Mesendoderm (in vitro differentiated cells): ENCODE measurements at places on chromosomes 1 and 21.

DNA sequence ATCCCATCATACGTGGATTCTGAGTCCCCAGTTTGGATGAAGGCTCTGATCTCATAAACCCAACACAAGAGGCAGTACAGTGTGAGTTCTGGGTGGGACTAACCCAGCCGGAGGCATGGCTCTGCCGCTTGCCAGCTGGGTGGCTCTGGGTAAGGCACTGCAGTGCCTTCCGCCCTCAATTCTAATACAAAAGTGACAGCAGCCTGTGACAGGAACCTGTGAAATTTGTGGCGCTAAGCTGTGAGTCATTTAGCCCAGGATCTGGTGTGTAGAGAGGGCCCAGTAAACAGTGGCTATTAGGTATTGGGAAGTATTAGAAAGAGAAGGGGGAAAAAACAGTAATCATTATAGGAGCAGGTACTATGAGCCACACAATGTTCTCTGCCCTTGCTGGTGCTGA is 23.3 kb downstream of the HSPG2 start:
- no peak for DNase-seq

DNA sequence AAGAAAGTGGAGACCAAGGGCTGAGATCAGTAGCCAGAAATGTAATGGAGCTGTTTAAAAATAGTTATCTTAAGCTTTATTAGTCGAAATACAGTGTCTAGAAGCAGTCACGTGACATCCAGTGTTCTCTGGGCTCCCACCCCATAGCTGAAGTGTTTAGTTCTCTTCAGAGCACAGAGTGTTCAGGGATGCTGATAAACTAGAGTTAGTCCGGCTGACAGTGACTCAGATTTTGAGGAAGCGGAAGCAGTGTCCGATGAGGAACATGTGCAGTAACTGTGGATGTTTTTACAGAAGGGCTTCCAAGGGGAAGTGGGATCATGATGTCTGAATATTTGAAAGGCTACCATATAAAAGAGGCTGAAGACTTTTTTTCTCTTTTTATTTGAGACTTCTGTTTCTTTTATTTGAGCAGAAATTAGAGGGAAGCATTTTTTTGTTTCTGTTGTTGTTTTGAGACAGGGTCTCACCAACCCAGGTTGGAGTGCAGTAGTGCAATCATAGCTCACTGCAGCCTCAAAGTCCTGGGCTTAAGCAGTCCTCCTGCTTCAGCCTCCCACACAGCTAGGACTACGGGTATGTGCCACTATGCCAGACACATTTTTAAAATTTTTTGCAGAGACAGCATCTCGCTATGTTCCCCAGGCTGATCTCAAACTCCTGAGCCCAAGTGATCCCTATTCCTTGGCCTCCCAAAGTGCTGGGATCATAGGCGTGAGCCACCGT is 124.2 kb downstream of the GALNT2 start:
- DNase-seq, result no peak

DNA sequence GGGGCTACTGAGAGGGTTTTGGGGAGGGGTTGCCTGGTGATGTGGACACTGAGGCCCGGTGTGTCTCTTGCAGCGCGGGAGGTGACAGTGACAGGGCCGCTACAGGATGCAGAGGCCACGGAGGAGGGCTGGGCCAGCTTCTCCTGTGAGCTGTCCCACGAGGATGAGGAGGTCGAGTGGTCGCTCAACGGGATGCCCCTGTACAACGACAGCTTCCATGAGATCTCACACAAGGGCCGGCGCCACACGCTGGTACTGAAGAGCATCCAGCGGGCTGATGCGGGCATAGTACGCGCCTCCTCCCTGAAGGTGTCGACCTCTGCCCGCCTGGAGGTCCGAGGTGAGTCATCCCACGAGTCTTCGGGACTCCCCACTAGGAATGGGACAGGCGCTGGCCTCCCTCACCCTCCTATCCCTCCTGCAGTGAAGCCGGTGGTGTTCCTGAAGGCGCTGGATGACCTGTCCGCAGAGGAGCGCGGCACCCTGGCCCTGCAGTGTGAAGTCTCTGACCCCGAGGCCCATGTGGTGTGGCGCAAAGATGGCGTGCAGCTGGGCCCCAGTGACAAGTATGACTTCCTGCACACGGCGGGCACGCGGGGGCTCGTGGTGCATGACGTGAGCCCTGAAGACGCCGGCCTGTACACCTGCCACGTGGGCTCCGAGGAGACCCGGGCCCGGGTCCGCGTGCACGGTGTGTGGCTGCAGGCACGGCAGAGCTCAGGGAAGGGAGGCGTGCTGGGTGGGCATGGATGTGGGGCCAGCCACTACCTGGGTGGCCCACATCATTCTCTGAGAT is 72.5 kb downstream of the OBSCN start:
- DNase-seq, result no peak

DNA sequence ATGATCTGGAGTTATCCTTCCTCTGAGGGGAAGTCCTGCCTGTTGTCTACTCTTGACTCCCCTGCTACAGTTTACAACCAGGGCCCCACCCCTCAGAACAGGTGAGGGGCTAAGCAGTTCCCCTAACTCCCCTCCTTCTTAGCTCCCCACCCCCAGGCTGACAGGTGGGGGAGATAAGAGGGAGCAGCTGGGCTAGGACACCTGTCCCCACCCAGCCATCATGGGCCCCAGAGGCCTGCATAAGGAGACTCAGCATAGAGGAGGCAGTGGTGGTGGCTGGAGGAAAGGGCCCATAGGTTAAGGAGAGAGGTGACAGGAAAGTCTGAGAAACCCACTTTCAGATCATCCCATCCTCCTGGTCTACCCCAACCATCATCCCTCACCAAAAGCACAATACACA is 6.8 kb downstream of the MEF2D start:
- DNase-seq, result no peak

DNA sequence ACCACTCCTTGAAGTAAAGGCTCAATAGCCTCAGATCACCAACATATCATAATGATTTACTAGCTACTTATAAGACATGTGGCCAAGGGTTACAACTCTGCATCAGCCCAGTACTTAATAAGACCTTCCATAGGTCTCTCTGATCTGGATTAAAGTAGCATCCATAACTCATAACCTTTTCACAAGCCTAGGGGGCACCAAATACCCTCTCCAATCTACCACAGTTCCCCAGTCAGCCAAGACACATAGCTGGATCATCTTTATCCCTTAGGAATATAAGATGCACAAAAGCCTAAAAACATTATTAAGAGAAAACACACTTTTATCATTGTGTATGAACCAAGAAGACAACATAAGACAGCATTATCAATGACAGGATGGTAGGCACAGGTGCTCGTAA is 22.1 kb downstream of the SSX2IP start:
- peak; percentile 39 for DNase-seq

- peak; percentile 84 for DNase-seq
Measured at GRCh38 chr1:21659099-21659923, 9.8 kb downstream of the RAP1GAP start.

GRCh38 chr1:36320291-36320761 is 3.1 kb downstream of the EVA1B start:
- no peak for DNase-seq

DNA sequence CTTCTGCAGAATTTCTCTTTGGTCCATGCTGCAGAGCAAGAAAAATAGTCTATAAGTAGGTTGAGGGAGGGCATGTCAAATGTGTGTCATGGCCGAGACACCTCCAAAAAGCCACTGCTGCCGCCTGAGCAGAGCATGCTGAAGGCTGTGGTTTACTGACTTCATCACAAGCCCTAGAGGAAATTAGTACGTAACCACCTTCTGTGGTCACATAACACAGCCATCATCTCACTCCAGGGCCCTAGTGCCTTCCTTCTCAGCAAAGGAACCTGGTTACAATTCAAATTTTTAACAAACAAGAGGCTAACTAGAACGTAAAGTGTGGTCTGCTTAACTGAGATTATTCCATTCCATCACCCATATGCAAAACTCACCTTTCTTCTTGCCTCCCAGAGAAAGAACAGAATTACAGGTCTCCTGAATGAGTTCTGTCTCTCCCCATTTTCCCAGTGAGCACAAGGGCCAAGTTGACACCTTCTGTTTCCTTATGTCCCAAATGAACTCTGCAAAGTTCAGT is at the start of gene PTPN22:
Gene PTPN22 (minus strand): TSS at position 116 of the 517 bp plus-strand sequence.
- no peak for DNase-seq

GRCh38 chr1:34176830-34177603 is at the start of gene C1orf94:
Gene C1orf94 (plus strand): TSS chr1:34176907. CDS start chr1:34177790, 883 bp downstream.
- DNase-seq, result peak; percentile 59

GRCh38 chr1:17011092-17011438 is 663 bp downstream of the ATP13A2 start:
- DNase-seq, result peak; percentile 27

GRCh38 chr1:93715529-93716126 is 34.0 kb upstream of the BCAR3 start:
- peak; percentile 90 for DNase-seq

GRCh38 chr1:115527746-115528145 is 114.0 kb upstream of the VANGL1 start:
- no peak for DNase-seq

DNA sequence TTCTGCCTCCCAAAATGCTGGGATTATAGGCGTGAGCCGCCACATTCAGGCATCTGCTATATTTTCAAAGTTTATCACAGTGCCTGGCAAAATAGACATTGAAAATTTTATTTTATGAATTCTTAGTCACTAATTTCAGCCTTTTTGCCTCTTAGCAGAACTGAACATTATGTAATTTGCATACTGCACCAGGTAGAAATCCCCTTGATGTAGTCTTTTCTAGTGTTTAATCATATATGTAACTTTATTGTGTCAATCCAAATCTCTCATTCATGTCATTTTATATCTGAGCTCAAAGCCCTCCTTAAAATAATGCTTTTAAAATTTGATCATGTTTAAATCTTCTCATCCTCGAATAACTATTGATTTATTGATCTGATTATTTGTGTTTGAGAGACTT is 19.2 kb downstream of the WDTC1 start:
- DNase-seq, result no peak

- no peak for DNase-seq
Measured at GRCh38 chr1:83845437-83846071, 153.4 kb downstream of the TTLL7 start.

- no peak for DNase-seq
Measured at GRCh38 chr21:36188937-36189336, 32.3 kb downstream of the DOP1B start.

- DNase-seq, result no peak
Measured at GRCh38 chr1:152392909-152393308, 21.2 kb downstream of the CRNN start.

- no peak for DNase-seq
Measured at GRCh38 chr1:26941311-26941710, 19.0 kb downstream of the KDF1 start.

DNA sequence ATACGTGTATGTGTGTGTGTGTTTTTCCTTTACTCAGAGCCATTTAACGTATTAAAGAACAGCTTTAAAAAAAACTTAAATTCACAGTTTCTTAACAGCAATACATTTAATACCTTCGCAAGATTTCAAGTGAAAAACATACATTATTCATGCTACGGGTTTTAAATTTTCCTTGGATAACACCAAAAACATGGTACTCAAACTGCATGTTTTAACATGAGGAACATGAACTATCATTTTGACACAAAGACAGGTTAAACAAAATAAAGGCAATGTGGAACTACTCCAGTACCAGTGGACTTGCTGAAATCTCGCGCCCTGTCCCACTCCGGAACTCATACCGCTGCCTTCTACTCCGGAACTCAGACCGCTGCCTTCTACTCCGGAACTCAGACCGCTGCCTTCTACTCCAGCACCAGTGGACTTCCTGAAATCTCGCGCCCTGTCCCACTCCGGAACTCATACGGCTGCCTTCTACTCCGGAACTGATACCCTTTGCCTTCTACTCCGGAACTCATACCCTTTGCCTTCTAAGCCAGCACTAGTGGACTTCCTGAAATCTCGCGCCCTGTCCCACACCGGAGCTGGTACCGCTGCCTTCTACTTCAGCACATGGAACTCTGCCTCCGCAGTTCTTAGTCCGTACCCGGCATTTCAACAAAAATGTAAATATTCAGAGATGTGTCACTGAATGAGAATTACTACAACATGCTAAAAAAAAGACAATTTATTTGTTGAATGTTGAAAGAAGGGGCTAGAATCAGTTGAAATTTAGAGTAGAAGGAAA is 148.6 kb downstream of the NCAM2 start:
- DNase-seq, result no peak

GRCh38 chr21:36987845-36988244 is 18.7 kb upstream of the RIPPLY3 start:
- DNase-seq, result no peak

- no peak for DNase-seq
Measured at GRCh38 chr1:84159533-84160240, 15.6 kb downstream of the PRKACB start.

GRCh38 chr1:228304225-228304624 is 96.4 kb downstream of the OBSCN start:
- DNase-seq, result no peak

- no peak for DNase-seq
Measured at GRCh38 chr1:96388421-96389310, 332.9 kb upstream of the PTBP2 start.

- DNase-seq, result no peak
Measured at GRCh38 chr21:26093122-26093521, 77.4 kb downstream of the APP start.

GRCh38 chr1:198850196-198850595 is 211.4 kb downstream of the PTPRC start:
- no peak for DNase-seq

- DNase-seq, result no peak
Measured at GRCh38 chr21:24225431-24225830, 1381.8 kb downstream of the MRPL39 start.

GRCh38 chr21:23401278-23401677 is 2206.0 kb downstream of the MRPL39 start:
- peak; percentile 52 for DNase-seq

DNA sequence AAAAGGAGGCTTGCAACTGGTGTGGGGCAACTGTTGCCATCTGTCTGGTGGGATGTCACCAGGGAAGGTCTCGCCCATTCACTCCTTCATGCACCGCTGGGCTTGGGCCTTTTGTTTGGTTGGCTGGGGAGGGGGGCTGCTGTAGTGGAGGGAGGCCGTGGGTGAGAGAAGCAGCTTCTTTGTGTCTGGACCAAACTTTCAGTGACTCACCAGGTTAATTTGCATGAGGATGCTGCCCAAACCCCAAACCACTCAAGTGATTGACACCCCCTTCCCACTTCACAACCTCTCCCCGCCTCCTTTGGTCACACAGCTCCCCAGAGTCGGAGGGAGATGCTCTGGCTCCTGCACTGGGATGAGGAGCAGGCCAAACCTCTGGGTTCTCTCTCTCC is 19.7 kb downstream of the BTG2 start:
- peak; percentile 19 for DNase-seq

DNA sequence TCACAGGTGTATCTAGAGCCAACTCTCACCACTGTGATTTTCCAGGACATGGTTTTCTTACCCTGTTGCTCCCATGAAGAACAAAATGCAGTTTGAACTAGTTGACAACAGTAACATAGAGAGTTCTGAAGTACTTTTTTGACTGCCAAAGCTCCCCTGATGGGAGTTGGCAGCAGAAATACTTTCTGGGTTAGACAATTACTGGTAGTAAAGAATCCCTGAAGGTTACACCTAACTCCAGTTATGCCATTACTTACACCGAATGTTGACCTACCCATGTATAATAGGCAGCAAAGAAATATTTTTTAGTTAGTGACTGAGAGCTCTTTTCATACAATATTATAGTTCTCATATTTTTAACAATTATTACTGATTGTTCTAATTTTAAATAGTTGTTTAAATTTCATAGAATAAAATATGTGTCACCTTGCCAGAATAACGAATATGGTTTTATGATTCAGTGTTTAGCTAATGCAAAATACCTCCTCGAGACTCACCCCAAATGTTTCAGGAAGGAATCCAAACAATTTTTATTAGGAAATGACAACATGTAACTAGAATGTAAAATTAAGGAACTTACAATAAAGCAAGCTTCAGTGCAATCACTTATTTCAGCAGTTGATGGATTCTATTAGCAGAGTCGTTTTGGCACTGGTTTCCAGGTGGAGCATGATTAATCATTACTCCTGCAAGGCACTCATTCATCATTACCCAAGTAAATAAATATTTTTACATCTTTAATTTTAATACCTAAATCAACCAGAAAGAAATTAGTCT is 237.6 kb downstream of the MRPL39 start:
- DNase-seq, result no peak
